ENCODE measurements at places on chromosomes 6 and 20. TPM values are rescaled to one million over a fixed set of nuclear protein-coding genes. Genes with fewer than 3 reads are reported as not detected.

DNA sequence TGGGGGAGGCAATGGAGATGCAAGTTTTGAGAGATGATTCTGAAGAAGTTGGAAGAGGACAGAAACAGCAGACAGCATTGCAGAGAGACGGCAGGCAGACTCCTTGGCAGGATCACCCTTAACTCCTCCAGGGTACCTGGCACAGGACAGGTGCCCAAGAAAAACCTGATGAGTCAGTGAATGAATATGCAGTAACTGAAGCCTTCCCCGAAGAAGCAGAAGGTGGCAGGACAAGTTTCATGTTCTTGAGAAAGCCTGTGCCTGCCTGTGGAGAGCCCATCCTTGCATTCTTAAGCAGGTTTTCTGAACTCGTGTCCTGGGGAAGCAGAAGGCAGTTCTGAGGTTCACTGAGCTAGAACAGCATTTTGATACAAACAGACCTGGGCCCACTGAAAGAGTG is 79.6 kb upstream of the SASH1 start:
- DNase-seq, result no peak

DNA sequence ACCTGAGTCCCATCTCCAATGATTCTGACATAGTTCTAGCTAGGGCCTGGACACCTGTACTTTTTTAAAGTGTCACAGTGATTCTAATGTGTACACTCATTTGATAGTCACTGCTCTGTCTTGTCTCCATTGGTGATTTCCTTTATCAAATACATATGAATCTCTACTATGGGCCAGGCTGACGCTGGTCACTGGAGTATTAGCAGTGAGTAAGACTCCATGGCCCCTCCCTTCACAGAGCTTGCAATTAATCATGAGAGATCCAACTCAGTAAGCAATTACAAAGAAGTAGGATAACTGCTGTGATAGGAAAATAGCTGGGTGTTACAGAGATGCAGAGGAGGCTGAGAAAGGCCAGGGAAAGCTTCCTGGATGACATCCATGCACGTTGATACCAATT is 19.3 kb upstream of the SASH1 start:
- peak; percentile 58 for DNase-seq

DNA sequence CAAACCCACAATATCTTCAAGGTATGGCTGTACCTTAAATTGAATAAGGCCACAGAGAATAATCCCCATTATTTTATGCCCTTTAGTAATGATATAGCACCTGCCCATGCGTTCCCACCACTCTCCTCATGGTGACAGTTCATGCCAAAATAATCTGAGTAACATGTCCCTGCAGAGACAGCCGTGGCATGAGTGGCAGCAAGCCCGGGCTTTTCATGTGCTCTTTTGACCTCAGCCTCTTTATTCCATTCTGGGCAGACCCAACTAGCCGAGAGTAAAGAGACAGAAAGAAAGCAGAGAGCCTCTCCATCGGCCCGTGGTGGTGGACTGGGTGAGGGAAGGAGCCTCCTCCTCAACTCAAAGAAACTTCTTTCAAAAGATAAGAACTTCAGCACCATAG is 19.9 kb upstream of the POPDC3 start:
- DNase-seq, result no peak

- DNase-seq, result peak; percentile 56
Measured at GRCh38 chr6:130215526-130215925, 7.2 kb downstream of the SAMD3 start.

DNA sequence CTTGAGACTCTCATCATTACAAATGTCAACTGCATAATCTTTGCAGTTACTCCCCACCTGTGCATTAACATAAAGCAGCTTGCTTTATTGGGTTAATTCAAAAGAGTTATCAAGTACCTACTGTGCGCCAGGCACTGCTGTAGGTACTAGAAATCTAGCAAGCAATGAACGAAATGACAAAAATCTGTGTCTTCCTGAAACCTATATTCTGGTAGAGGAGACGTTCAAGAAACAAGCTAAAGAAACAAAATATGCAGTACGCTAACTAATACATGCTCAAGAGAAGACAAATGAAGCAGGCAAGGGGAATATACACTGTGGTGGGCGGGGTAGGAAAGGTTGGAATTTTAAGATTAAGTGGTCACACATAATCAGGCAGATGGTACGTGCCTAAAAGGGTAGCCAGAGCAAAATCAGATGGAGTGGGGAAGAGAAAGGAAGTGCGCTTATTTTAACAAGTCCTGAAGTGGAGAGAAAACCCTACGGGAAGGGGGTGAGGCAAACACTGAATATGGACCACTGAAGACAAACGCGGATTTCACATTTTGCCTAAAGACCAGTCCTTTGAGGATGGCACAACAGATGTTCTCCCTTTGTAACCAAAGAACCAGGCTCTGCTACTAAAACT is 1.2 kb downstream of the ELOVL2 start:
- no peak for DNase-seq

- no peak for DNase-seq
Measured at GRCh38 chr6:167652701-167653095, 174.0 kb upstream of the AFDN start.

DNA sequence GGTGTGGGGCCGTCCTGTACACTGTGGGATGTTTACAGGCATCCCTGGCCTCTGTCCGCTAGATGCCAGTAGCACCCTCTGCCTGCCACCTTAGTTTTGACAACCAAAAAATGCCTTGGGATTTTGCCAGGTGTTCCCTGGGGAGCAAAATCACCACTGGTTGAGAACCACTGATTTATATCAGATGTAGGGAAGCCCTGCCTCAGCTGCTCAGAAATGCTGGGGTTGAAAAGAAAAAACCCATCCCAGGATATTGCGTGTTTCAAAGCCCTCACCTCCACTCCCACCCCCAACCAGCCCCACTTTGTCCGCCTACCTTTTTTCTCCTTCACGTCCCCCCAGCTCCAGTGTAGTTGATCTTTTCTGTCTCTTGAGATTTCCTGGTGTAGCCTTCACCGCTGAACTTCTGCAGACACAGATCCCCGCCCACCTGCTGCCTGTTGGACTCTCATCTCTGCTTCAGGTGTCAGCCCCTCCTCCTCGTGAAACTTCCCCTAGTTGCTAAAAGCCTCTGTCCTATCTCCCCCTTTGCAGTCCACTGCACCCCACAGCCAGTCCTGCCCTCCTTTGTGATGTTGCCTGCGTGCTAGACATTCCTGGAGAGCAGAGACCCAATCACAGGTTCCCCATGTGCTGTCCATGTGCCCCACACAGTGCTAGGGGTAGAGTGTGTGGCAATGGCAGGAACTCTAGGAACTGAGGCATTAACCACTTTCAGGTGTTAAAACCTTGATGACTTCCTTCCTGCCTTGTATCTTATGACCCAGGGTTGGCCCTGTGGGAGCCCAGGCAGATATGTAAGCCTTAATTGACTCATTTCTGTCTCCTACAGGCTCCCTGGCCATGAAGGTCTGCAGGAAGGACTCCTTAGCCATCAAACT is 98.9 kb downstream of the TBC1D7 start:
- peak; percentile 18 for DNase-seq

DNA sequence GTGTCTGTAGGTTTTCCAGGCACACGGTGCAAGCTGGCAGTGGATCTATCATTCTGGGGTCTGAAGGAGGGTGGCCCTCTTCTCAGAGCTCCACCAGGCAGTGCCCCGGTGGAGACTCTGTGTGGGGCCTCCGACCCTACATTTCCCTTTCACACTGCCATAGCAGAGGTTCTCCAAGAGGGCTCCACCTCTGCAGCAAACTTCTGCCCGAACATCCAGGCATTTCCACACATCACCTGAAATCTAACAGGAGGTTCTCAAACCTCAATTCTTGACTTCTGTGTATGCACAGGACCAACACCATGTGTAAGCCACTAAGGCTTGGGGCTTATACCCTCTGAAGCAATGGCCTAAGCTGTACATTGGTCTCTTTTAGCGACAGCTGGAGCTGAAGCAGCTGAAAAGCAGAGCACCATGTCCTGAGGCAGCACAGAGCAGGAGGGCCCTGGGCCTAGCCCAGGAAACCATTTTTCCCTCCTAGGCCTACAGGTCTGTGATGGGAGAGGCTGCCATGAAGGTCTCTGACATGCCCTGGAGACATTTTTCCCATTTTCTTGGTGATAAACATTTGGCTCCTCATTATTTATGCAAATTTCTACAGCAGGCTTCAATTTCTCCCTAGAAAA is 253.3 kb downstream of the ERMARD start:
- DNase-seq, result no peak

GRCh38 chr6:15945593-15946159 is 183.2 kb upstream of the MYLIP start:
- peak; percentile 76 for DNase-seq

- peak; percentile 37 for DNase-seq
Measured at GRCh38 chr6:105769987-105770386, 316.1 kb upstream of the PRDM1 start.

DNA sequence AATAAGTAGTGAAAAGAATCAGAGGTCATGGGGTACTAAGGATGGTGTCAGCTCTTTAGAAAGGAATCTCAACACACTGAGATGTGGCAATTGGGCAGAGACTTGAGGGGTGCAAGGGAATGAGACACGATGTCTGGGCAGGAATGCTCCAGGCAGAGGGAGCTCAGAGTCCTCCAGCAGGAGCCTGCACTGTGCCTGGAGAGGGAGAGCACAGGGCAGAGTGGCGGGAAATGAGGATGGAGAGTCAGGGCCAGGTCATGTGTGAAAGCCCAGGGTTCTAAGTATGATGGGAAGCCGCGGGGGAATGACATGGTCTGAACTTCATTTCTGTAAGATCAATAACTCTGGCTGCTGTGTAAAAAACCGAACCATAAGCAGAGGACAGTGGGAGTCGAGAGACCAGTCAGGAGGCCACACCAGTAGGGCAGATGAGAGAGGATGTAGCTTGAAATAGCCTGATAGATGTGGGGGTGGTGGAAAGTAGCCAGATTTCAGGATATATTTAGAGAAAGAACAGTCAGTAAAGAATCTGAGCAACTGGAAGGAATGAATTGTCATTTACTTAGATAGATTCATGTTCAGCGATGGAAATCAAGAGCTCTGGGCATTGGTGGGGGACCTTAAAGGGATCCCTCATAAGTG is 133.4 kb upstream of the DTNBP1 start:
- DNase-seq, result no peak

DNA sequence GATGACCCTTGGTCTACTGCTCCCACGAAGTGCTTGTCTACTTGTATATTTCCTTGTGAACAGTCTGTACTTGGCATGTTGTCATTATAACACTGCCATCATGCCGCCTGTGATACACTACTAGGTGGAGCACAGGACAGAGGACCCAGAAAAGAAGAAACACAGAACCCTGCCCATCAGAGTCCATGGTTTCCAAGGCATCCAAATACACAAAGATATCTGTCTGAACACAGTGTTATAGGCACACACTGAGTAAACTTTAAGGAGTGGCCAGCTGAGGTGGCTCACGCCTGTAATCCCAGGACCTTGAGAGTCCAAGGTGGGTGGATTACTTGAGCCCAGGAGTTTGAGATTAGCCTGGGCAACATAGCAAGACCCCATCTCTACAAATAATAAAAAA is 110.5 kb upstream of the SLC2A12 start:
- DNase-seq, result no peak

GRCh38 chr20:10762216-10762615 is 88.4 kb upstream of the JAG1 start:
- peak; percentile 10 for DNase-seq

DNA sequence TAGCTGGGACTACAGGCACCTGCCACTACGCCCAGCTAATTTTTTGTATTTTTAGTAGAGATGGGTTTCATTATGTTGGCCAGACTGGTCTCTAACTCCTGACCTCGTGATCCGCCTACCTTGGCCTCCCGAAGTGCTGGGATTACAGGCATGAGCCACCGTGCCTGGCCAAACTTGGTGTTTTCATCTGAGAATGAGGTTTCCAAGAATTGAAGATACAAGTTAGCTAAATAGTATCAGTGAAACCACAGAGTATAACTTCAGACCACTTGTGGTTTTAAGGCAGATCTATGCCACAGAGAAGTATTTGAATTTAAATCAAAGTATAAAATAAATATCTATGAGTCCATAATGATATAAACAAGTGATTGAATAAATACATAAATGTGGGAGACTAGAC is 70.1 kb downstream of the SLC16A10 start:
- DNase-seq, result no peak

DNA sequence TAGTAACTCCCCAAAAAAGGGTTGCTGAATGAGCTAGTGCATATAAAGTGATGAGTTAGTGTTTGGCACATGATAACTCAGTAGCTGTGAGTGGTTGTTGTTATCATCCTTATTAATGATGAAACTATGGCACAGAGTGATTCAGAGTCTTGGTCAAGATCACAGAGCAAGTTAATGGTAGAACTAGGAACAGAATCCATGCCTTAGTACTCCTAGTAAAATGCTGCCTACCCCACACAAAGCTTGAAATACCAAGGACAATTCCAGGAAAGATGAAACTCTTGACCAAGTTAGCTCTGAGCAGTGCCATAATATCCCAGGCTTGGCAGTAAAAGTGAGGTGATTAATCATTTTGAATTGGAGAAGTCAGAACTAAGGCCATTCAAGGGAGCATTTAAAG is 109.1 kb upstream of the ENPP5 start:
- no peak for DNase-seq

DNA sequence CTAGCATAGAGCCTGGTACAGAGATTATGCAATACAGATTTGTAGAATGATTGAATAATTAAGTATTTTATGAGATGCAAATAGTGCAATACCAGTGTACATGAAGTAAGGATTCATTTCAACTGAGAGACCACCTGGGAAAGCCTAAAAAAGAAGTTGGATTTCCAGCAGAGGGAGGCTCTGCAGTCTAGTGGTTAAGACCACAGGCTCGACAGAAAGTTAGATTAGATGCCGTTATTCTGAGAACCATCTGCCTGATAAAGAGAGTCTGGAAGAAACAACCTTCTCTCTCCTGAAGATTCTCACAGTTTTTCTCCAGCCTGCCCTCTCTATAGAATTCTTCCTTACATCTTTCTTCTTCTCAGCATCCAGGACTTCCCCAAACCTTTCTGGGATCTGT is 13.6 kb upstream of the TNFRSF21 start:
- DNase-seq, result no peak

- peak; percentile 86 for DNase-seq
Measured at GRCh38 chr6:6002848-6003620, 3.7 kb downstream of the NRN1 start.

PGM3 gene
- 93.0 TPM for total RNA-seq

RAD21L1 gene
- total RNA-seq, result not detected

OR12D3 gene
- not detected for total RNA-seq

TAAR5 gene
- not detected for total RNA-seq

CDC40 gene
- total RNA-seq, result 27.4 TPM

CLIC5 gene
- not detected for total RNA-seq

B3GALT4 gene
- 3.8 TPM for total RNA-seq

PRPH2 gene
- 3.3 TPM for total RNA-seq
